GM19239 (cell line): ENCODE measurements at places on chromosomes 7 and 10.

- DNase-seq: no peak
Observed at GRCh38 chr7:50504646-50505546, 54.7 kb upstream of the FIGNL1 start.

GRCh38 chr7:149103424-149103823 lies 12.9 kb upstream of the ZNF786 start:
- no peak for DNase-seq

DNA sequence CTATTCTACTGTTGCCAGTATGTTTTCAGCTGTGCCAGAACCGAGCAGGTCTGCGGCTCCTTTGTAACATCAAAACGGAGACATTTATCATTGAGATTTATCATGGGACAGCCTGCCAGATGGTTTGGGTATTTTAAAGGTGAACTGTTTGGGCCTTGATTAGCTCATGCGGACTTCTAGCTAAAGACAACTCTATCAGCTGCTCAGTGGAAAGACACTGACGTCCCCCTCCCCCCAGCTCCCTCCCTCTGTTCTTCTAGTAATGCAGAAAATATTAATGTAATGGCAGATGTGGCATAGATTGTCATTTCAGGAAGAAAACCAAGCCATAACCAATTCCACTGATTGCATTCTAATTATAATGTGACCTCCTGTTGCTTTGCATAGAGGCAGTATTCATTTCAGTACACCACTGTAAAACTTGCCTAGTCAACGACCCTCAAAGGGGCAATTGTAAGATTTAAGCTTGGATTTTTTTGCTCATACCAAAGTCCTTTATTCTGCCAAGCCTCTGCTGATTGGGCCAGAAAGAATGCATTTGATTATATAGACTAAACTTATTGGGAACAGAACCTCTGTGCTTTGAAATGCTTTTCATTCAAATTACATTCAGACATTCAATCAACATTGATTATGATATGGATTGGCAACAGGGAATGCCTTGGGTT lies 966.8 kb downstream of the LRMDA start:
- DNase-seq: no peak

DNA sequence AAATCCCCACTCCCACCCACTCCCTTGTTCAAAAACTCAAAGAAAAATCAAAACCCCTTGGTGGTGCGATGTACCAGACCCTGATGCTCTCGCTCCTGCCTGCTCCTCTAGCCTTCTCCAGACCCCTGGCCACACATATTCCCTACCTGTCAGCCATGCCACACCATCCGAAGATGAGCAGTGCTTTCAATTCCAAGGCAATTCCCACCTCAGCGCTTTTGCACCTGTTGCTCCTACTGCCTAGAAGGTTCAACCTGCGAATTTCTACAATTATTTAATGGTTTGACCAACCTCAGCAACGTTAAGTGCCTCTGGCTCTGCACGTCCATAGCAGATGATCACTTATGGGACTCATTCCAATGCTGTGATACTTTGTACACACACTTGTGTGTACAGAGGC lies 11.1 kb downstream of the SLC16A12 start:
- DNase-seq: no peak

GRCh38 chr10:92800134-92800733 lies 48.1 kb upstream of the EXOC6 start:
- DNase-seq: no peak

DNA sequence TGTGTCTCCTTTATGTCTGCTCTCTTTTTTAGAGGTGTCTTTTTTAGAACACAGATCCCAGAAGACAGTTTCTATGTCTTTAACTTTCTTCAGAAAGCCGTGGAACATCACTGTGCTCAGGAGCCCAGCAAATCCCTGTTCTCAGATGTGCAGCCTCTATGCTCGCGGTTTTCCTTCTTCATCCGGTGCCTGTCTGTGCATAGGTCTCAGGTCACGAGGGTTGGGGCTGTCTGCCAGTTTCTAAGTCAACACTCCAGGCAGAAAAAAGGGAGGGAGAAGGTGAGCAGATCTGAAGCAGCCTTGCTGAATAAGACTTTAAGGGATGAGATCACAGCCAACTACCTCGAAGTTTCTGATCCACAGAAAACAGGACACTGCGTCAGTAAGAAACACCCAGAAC lies 68.5 kb downstream of the CRTAC1 start:
- DNase-seq: no peak

- DNase-seq: no peak
Observed at GRCh38 chr7:132533916-132534315, 42.4 kb downstream of the PLXNA4 start.

DNA sequence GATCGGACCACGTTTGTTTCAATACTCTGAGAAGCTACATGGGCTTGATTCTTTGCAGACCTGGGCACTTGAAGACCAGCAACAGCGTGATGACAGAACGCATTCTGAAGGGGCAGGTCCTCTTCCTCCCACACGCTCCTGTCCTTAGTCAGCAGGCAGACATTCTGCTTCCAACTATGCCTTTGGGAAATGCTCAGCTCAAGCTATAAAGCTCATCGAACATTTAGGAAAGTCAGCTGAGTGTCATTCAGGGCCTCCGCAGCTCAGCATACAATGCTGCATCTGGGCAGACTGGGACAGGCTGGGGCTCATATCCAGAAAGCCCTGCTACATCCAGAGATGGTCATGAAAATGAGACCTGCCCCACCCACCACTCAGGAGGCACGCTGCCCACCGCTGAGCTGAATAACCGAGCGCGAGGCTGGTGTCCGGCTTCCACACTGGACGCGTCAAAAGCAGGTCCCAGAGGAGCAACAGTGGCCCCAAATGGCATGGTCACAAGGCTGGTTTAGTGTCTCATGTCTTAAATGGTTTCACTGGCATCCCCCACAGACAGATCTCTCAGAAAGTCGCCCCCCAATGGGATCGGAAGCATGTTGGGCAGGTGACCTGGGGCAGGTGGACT lies 274.0 kb downstream of the DNAJB6 start:
- DNase-seq: no peak
